Gastroesophageal sphincter (tissue), 4 donors: ENCODE measurements at places on chromosomes 11 and 22. TPM values are rescaled to one million over a fixed set of nuclear protein-coding genes. Genes with fewer than 3 reads are reported as not detected.

OR6T1 gene
- total RNA-seq = not detected

KRTAP5-1 gene
- total RNA-seq = not detected

MYO7A gene
- total RNA-seq = 7.2 TPM

TIMP3 gene
- total RNA-seq = 795 TPM

FADD gene
- total RNA-seq = 26.6 TPM

OR52E8 gene
- total RNA-seq = not detected

OLFML1 gene
- total RNA-seq = 10.2 TPM

DNAJB7 gene
- not detected for total RNA-seq

CCDC15 gene
- total RNA-seq = 1.3 TPM

PHOX2A gene
- 0.89 TPM for total RNA-seq

OR52H1 gene
- total RNA-seq = not detected

ZNF408 gene
- total RNA-seq = 10.2 TPM

OR8U1 gene
- total RNA-seq = not detected

TNNT3 gene
- 2.4 TPM for total RNA-seq

RASD2 gene
- 8.2 TPM for total RNA-seq

CARD10 gene
- total RNA-seq = 4.0 TPM

RAG2 gene
- not detected for total RNA-seq

SELENOH gene
- 143 TPM for total RNA-seq

VSIG2 gene
- total RNA-seq = 1.2 TPM

MRTFA gene
- total RNA-seq = 45.5 TPM

RAB39A gene
- total RNA-seq = 0.69 TPM

TUBA8 gene
- 1.3 TPM for total RNA-seq

MED15 gene
- total RNA-seq = 60.9 TPM
